ENCODE measurements at places on chromosomes 5 and 9.

GRCh38 chr5:124952566-124952965 is 206.1 kb upstream of the ZNF608 start:
- no peak for DNase-seq

GRCh38 chr9:9214066-9214465 is 1398.7 kb downstream of the PTPRD start:
- no peak for DNase-seq

DNA sequence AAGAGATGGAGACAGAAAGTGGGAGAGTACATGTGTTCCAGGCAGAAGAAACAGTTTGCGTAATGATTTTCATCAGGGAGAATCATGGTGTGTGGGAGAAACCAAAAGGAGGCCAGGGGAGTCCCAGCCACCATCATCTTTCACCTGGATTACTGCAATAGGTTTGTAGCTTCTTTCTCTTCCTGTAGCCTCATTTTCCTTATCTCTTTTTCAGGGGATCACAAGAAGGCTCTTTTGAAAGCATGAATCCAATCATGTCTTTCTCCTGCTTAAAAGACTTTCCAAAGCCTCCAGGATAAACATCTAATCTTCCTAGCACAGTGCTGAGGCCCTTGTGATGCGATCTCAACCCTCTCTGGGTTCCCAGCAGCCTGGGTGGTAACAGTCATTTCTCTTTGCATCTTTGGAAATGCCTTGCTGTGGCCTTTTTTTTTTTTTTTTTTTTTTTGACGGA is 10.3 kb upstream of the GPBP1 start:
- no peak for DNase-seq

GRCh38 chr5:107467137-107467932 is 203.4 kb downstream of the EFNA5 start:
- DNase-seq, result no peak

DNA sequence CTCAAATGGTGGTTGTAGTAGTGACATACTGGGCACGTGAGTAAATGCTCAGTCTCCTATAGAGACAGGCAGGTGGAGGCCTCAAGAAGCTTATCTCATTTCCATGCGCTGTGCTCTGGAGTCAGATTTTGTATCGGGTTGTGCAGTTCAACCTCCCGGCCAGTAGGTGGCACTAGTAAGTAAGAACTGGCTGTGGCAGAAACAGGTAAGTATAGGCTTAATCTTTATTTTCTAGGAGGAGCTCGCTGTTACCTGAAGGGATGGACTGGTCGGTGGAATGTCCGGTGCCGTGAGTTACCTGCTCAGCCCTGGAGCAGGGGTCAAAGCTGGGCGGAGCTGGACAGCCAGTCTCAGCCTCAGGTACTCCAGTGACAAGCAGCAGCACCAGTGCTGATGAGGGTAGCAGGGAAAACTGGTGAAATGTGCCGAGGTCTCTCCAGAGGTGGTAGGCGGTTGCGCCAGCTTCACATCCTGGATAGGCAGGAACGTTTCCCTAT is 880.1 kb upstream of the SEMA6A start:
- DNase-seq, result no peak

DNA sequence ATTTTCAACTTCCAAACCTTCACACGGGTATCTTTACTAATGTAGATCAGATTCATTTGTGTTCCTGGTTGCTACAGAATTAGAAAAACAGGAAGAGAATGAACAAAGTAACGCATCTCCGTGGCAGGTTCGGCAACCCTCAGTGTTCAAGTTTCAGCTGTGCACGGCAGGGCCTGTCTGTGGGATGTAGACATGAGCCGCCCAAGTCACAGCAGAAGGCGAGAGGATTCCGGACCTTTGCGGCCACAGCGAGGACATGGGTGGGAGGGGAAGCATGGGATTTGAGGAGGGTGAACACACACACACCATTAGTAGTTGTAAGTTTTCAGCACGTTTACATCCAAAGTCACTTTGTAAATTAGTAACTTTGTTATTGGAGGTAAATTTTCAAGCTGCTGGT is 31.7 kb upstream of the CEP72 start:
- DNase-seq, result no peak

- no peak for DNase-seq
Measured at GRCh38 chr5:69084195-69084594, 9.6 kb upstream of the SLC30A5 start.

DNA sequence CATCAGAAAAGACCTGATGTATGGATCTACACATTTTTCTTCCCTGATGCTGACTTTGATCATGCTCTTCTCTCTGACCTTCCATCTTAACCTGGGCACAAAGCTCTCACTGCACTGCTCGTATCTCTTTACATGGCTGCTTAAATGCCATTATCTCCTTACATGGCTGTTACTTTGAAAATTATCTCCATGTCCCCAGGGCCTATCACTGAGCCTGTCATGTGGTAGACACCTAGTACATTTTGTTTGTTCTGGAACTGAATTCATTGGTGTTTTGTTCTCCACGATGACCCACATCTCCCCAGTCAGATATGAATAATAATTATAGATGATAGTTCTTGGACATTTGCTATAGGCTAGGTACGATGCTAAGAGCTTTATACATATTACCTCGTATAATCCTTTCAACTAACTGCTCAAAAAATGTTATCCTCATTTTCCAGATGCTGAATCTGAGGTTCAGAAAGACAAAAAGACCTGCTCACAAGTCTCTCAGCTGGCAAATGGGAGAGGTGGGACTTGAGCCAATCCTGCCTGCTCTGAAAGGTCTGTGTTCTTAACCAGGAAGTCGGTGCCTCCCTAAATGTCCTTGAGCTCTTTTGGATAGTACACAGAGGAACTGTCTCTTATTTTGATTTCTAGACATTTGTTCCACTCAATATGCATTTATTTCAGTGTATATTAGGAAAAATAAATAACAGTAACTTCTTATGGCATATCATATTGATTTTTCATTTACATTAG is 9.8 kb upstream of the CPEB4 start:
- no peak for DNase-seq

GRCh38 chr5:530001-530955 is 6.0 kb upstream of the SLC9A3 start:
- DNase-seq, result no peak

DNA sequence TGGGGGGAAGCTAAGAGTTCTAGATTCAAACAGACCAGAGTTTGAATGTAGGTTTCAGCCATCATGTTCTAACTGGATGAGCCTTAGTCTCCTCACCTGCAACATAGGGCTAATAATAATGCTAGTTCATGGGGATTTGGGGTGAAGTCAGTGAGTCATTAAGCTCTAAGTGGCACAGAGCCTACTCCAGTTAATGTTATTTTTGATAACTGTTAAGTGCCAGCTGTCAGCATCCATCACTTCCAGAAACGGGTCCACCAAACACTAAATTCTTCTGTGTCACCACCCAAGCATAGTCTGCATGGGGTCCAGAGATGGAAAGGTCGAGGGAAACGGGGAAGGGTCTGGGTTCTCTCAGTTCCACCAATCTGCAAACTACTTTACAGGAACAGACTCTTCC is 1.8 kb upstream of the TSC1 start:
- no peak for DNase-seq

GRCh38 chr9:120484162-120484561 is 95.8 kb downstream of the CDK5RAP2 start:
- no peak for DNase-seq

GRCh38 chr9:115758441-115758840 is 395.1 kb upstream of the PAPPA start:
- DNase-seq, result no peak

GRCh38 chr9:89481538-89481915 is 16.4 kb downstream of the SEMA4D start:
- no peak for DNase-seq

- DNase-seq, result no peak
Measured at GRCh38 chr5:150224483-150225027, 34.7 kb downstream of the SLC6A7 start.

DNA sequence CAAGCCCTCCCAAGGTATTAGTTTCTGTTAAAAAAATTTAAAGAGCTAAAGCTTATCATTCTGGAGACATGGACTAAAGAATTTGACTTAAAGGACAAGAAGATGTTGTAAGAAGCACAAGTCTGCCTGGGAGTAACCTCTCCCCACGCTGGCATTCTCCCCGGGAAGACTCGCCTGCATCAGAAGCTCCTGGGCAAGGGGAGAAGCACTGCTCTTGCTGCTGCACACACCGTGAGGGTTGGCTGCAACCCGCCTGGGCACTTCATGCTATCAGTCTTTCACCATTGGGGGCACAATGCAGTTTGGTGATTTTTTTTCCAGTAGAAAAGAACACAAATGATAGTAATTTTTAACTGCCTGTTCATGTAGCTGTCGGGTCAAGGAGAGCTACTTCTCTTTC is 192.5 kb upstream of the PANK3 start:
- no peak for DNase-seq

DNA sequence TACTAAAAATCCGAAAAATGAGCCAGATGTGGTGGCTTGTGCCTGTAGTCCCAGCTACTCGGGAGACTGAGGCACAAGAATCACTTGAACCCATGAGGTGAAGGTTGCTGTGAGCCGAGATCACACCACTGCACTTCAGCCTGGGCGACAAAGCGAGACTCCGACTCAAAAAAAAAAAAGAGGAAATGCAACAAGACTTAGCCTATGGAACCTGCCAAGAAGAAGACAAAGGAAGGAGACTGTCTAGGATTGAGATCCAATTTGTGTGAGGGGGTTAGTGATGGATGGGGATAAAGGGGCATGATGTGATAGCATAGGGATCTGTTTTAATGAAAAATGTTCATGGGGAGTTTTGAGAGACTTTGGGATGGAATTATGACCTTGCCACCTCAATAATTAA is 72.9 kb downstream of the RAB24 start:
- no peak for DNase-seq

GRCh38 chr5:180988592-180988991 is at the start of gene BTNL3:
BTNL3 (plus strand) TSS chr5:180988846; CDS start chr5:180989029, 183 bp downstream.
- DNase-seq, result no peak

DNA sequence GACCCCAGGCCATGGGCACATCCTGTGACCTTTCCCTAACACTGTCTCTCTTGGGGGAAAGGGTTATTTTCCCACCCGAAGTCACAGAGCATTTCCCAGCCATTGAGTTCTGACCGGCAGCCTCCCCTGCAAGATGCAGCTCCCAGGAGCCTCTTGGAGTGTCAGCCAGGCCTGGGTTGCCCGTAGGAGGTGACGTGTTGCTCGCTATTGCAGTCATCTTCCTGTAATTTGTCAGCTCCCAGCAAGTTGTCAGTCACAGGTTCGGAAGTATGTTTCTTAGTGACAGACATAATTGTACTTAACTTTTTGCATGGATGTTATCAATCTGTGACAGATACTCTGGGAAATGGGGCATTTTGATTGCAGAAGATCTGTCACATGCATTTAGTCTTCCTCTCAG is 74.5 kb downstream of the MVB12B start:
- DNase-seq, result no peak

- DNase-seq, result no peak
Measured at GRCh38 chr9:130987054-130987453, 21.9 kb upstream of the LAMC3 start.

DNA sequence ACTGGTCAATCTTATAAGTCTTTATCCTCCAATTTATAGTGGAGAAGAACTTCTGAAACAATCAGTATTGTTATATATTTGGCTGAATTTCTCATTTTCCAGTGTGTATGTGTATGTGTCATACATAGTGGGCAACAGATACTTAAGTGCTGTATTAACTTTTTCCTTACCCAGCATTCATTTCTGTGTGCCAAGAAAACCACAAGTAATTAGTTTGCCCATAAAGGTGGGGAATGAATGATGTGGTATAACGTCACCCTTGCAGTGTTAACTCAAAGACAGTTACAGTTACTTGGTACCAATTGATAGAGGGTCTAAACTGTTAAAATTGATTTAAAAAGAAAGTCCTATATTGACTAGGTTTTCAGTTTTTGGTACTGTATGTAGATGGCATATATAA is 2.0 kb downstream of the OGN start:
- DNase-seq, result no peak

GRCh38 chr5:165015547-165015946 is 1510.1 kb downstream of the MAT2B start:
- no peak for DNase-seq

DNA sequence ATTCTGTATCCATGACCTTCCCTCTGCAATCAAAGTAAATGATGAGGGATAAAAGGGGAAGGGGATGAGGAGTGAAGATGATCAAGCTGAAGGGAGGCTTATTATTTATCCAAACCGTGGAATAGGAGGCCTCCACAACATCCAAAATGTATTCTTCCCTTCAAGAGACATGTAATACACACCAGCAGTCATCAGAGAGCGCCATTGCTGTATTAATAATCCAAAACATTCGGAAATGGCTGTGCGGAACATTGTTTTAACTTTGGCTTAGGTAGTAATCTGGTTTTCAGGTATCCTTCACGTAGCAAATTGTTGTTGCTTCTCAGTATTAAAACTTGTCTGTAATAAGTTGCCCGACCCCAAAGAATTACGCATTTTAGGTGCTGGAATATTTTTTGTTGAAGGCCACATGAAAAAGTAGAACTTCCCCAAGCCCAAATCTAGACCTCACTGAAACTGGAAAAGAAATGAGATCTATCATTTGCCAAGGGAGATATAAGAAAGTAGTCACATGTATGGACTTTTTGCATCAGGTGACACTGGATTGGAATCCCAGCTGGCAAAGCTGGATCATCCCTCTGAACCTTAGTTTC is 2.6 kb upstream of the BOD1 start:
- no peak for DNase-seq

- DNase-seq, result no peak
Measured at GRCh38 chr9:31715250-31715649, 669.2 kb upstream of the ACO1 start.

- DNase-seq, result no peak
Measured at GRCh38 chr5:80251636-80252035, 4.2 kb downstream of the SERINC5 start.

DNA sequence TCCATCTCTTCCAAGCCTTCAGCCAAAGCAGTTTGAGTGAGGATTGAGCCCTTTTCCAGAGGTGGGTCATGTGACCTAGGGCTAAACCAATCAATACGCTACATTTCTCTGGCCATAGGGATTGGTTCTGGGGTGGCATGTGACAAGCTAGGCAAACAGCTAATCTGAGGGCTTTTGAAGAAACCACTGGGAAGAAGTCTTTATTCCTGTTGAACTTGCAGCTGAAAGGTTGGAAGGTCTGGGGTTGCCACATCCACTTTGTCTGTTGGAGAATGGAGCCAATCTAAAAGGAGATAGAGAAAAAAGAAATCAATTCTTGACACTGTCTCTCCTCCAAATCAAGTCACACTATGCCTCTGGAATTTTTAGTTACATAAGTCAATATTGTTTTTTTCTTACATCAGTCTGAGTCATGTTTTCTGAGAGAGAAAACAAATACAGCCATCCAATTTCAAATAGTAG is 637.8 kb upstream of the WWC1 start:
- DNase-seq, result no peak

GRCh38 chr5:127959152-127959764 is 124.3 kb upstream of the SLC12A2 start:
- DNase-seq, result no peak

DNA sequence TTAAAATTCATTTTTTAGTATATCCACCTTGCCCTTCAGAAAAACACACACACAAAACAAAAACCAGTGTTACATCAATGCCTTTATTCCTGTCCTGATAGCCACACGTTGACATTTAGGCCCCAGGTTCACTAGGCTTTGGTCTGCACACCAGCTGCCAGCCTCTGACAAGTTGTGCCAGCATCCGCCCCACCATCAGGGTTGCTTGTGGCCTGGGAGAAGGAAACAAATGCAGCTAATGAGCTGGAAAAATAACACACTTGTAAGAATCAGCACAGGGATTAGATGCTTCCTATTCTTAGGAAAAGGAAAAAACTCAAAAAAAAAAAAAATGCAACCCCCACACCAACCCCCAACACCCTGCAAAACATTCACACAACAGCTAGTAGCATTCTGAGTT is 404.0 kb upstream of the GRIA1 start:
- no peak for DNase-seq

GRCh38 chr5:126267438-126267837 is 155.8 kb upstream of the GRAMD2B start:
- no peak for DNase-seq

Data from stimulated activated CD8-positive, alpha-beta memory T cell treated with anti-CD3 and anti-CD28 coated beads, Interleukin-15, amount 100 ng/mL, for 24 hours (primary cell).